ENCODE measurements at places on chromosomes 12 and 14.

- DNase-seq = peak; percentile 37
Measured at GRCh38 chr12:13339538-13339937, 143.0 kb downstream of the EMP1 start.

DNA sequence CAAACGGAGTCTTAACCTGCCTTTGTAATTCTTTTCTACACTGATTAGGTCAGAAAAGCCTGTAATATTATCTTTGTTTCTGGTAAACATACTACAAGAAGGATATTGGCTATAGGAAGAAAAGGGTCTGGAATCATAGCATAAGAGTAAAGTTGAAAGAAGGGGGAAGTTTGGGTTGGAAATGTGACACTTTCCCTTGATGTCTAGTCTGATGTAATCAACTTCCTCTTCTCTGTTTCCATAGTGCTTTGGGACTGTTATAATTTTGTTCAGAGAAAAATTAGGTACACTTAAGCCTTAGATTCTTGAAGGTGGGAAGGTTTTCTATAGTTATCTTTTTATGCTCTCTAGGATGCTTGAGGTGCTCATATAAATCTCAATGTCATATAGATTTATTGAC is 322.2 kb downstream of the AEBP2 start:
- DNase-seq = no peak

- no peak for DNase-seq
Measured at GRCh38 chr14:100581228-100582145, 5.7 kb downstream of the BEGAIN start.

- no peak for DNase-seq
Measured at GRCh38 chr12:128660532-128661225, 163.1 kb downstream of the SLC15A4 start.

DNA sequence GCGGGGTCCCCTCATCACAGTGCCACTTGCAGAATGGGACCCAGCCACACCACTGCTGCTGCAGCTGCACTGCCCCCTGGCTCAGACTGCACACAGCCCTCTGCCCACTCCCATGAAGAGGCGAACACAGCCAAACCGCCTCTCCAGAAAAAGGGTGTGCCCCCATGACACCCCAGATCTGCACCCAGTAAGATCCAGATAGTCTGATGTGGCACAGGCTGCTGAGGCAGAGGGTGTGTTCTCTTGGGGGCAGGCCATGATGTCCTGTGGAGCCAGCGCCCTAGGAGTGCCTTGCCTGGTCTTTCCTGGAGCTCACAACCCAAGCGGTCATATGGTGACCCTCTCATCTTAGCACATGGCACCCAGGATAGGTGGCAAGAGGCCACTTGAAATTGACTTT is 44.4 kb downstream of the SLC8B1 start:
- no peak for DNase-seq

DNA sequence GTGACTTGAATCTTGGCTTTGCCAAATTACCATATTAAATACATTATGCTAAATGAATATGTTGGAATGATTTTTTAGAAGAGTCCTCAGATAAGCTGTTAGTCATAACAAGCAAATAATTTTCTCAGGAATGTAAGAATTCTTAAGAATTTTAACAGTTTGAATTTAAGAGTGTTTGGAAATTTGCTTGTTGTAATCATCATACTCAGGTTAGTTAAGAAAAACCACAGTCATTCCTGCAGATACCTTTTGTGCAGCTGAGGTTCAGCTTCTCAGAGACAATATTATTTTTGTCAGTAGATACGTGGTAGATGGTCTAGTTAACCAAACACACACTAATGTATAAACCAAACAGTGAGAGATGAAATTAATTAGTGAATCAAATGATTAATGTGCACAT is 8.9 kb downstream of the WNK1 start:
- DNase-seq = no peak

Data from ecto neural progenitor cell (in vitro differentiated cells).